Stimulated activated CD8-positive, alpha-beta memory T cell treated with anti-CD3 and anti-CD28 coated beads, Interleukin-4, amount 100 ng/mL, for 1 hour (primary cell): ENCODE measurements at places on chromosomes 2 and 18.

DNA sequence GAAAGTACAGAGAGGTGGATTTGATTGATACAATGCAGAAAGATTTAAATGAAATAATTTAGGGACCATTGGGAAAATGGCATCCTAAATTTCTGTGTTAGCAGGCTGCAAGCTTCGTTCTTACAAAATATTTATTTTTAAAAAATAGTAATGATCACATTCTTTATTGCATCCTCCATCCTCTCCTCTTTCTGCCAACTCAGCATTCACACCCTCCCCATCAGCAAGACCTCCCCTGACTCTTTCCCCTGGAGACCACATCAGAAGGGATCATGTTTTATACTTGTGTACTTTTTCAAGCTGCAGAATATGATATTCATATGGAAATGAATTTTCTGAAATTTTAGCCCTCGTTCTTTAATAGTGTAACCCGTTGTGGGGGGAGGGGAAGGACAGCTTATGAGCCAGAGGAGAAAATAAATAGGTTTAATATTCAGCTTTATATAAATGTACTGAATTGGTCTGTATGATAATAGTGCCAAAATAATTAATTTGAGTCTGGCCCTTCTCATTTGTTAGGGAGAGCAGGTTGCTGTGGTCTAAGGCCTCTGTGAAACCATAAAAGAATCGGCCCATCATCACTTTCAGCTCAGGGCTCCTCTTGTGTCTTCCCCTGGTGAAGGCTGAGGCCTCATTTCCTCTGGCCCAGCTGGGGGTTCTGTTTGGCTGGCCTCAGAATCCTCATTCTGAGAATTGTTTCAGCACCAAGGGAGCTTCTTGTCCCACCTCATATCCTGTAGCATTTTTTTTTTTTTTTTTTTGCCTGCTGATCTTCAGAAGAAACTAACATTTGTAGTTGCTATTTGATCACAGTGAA is 330.8 kb downstream of the TXNL1 start:
- DNase-seq = no peak

GRCh38 chr2:219433666-219434467 is 776 bp upstream of the SPEG start:
- DNase-seq = no peak

DNA sequence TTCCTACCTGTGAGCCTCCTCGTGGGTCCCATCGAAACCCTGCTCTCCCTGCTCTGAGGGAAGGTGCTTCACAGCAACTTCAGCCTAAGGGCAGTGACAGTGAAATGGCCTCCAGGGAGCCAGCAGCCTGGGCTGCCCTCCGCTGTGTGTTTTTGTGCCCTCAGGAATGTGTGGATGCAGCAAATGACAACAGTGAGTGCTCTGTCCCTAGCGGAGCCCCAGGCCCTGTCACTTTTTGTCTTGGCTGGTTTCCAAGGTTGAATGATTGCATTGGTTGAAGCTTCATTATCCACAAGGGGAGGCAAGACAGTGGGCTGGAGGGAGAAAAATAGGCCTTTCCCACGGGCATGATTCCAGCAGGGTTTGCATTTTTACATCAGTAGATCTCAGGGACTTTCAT is 42.9 kb downstream of the STON1 start:
- no peak for DNase-seq

DNA sequence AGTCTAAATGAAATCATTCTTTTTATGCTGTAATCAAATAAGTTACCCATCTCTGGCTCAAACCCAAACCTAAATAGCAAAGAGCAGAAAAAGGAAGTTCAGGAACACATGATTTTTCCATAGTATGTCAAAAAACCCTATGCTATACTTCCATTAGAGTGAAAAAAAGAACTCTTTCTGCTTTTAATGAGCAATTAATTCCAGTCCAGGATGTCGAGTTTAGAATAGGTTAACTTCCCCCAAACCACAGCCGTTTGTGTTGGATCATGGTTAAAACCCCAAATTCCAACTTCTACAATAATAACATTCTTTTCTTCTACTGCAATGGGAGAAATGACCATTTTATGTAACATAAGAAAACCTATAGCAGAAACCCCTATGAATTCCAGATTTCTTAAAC is 171.1 kb upstream of the NRP2 start:
- DNase-seq = no peak

GRCh38 chr2:11365096-11365879 is 20.9 kb upstream of the ROCK2 start:
- DNase-seq = no peak

- no peak for DNase-seq
Observed at GRCh38 chr18:13470516-13471197, 252.1 kb downstream of the LDLRAD4 start.

DNA sequence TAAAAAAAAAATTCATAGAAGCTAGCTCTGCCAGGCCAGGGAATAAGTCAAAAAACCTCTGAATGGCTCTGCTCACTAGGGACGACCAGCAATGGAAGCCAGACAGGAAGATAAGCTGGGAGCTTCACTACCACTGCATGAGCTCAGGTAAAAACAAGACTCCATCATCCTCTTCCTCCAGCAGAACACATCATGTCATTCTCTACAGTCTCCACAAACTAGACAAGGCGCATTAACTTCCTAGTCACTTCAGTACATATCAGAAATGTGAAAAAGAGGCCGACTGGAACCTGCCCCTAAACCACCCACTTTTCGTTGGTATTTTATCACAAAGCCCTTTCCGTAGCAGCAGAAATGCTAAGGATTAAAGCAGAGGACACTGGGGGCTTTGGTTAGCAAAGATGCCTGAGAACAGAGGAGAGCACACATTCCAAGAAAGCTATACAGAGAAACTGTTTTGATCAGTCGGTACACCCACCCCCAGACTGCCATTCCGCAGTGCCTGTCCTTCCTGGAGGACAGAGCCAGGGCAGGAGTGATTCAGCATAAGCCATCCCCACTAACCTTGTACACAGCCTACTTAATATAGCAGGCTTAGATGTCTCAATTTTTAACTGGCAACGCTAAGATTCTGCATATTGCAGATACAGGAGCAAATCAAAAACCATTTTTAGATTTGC is 53.4 kb downstream of the AAK1 start:
- no peak for DNase-seq

DNA sequence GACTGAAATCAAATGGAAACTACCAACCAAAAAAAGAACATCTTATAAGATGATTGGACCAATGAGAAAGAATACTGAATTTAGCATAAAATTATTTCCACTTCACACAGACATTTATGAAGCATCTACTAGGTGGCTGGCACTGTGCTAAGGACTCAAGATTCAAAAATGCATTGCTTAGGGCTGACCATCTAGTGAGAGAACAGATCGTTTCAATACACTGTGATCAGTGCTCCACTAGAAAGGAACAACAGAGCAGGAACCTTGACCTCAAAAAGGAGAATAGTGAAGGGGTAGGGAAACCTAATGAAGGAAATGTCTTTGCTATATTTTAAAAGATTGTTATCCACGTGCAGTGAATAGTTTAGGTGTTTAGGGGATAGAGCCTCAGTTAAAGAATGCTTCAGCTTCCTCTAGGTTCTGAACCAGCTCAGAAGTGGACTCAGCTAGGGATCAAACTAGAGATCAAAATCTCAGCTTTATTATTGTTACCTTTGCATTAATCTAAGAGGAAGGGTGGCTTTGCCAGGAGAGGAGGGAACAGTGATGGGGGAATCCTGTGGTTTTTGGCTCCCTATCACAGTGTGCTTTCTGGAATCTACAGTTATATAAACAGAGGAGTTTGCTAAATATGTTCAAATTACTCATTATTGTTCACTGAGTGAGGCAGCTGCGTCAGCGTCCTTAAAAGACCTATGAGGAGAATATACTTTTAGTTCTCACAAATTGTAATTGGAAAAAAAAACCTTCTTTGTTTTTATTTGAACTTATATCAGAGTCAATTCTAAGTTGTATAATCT is 16.2 kb upstream of the BBS5 start:
- DNase-seq = no peak
